ENCODE measurements at places on chromosomes 7 and 10.

GRCh38 chr7:127690337-127690736, 38.3 kb downstream of the SND1 start:
- no peak for DNase-seq

DNA sequence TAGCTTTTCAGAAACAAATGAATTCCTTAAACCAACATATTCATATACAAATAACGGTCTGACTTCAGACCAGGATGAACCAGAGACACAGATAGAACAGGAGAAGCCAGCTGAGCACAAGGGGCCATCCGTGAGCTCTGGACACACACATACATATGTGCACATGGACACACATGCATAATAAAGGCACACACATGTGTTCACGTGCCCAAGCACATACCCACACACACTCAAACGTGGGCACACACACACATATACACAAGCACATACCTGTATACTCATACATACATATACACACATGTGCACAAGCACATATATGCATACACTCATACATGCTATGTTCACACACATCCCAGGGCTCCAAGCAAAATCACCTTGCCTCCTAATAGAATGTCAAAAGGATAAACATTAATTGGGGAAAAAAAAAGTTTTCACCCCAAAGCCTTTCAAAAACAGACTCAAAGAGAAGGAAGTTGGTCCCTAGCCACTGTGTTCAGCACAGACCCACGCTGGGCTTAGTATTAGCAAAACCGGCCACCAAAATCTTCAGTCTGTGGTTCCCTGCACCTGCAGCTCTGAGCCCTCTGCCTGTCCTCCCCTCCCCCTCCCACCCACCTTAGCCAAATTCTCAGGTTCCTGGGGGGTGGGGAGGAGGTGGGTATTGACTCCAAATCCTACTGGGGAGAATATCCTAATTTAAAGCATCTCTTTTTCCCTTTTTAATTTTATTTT, 100.4 kb upstream of the MACROH2A2 start:
- DNase-seq, result no peak

DNA sequence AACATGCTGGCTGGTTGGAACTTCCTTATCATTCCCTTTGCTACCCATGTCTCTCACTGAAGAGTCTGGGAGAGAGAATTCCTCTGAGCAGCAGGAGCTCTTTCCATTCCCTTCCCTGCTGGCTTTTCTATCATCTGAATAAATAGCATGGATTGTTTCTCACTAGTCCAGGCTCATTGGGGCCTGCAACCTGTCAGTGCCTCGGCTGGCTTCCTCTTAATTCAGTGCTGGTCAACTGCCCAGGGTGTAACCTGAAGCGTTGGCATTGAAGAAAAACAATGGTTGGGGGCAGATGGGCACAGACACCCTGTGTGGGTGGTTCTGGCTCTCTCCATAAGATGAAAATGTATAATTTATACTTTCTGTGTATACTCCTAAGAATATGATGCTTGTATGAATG, 155.6 kb downstream of the ANLN start:
- DNase-seq, result no peak

GRCh38 chr10:114058297-114058696, 14.6 kb downstream of the ADRB1 start:
- DNase-seq, result no peak

DNA sequence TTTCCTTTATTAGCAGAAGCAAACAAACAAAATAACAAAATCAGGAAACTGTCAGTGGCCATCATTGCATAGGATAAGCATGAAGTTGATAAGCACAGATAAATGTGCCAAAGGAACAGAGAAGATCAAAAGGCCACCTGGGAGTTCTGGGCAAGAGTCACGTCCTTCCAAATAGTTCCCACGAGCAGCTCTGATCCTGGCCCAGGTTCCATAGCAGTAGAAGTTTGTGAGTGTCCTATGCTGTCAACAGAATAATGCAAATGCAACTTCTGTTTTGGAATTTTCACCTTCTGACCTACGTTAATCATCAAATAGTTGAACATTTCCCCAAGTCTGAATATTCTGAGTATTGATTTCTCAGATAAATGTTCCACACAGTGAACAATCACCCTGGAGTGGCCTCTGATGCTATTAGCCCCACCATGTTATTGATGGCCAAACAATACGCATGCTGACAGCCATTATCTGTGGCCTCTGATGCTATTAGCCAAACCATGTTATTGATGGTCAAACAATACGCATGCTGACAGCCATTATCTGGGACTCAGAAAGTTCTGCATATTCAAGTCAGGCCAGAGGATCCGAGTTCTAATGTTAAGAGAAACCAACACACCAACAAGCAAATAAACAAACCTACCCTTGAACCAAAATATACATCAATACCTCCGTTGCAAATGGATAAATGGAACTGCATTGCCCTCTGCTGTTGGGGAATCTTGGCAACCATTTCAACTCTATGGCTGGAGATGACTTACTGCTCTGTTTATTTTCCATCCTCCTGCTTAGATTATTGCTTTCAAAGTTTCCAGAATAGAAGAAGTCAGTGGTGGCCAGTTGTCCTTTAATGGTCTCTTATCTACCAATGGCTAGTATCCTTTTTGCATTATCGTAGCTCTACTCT, 63.3 kb downstream of the MRC1 start:
- peak; percentile 6 for DNase-seq

DNA sequence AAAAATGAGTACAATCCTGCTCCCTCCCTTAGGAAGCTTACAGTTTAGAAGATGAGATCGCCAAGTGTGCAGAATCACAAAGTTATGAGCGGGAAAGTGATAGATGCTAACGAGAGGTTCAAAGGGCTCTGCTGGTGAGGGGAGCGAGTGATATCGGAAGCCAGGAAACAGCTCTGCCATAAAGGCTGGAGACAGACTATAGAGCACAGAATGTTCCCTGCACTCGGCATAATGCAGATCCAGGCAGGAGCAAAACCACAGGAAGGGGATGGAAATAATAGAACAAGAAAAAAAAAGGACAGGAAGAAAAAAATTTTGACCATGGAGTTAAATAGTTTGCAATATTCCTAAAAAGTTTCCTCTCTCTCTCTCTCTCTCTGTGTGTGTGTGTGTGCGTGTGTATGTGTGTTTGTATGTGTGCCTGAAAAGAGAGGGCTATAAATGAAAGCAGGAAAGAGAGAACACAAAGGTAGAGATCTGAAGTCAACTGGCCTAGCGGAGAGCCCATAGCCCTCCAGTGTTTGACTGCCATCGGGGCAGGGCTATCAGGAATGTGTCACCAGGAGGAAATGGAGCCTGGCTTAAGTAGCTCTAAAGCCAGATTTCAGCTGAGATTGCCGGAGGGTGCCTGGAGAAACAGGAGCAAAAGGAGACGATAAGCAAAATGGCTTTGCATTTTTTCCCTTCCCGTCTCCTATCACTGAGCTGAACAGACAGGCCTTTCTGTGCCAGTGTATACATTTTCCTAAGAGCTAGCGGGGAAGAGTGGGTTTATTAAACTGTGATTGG, 175.8 kb upstream of the LYZL1 start:
- no peak for DNase-seq

DNA sequence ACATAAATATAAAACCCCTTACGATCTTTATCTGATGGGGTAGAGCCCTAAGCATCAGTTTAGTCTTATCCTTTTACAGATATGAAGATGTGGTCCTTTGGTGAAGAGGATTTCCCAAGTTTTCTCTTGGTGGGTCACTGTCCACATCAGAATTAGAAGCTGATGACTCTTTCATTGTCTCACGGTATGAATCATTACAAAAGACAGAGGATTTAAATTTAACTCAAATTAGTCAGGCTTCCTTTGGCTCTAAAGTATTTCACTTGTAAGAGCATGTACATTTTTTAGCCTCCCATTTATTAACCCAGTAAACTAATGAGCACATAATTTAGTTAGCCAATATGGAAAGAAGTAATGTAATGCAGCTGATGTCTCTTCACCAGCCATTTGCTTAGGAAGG, 49.9 kb upstream of the TMEM26 start:
- no peak for DNase-seq

GRCh38 chr10:15739254-15739970, 19.7 kb upstream of the ITGA8 start:
- no peak for DNase-seq

GRCh38 chr7:11760372-11760771, 71.6 kb downstream of the THSD7A start:
- DNase-seq, result no peak

DNA sequence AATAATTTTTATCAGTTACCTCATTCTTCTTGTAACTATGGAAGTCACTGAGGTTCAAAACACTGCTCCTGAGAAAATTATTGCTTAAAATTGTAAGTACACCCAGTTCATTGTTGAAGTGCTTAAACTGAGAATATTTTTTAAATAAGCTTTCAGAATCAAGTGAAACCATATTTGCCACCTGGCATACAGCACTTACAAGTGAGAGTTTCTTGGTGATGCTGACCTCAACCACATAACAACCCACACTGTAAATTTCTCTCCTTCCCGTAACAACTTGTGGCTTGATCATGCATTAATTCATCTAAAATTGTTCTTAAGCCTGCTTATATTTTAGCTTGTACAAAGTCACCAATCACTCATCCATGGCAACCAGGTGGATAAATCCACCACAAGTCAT, 34.0 kb downstream of the IMMP2L start:
- no peak for DNase-seq

DNA sequence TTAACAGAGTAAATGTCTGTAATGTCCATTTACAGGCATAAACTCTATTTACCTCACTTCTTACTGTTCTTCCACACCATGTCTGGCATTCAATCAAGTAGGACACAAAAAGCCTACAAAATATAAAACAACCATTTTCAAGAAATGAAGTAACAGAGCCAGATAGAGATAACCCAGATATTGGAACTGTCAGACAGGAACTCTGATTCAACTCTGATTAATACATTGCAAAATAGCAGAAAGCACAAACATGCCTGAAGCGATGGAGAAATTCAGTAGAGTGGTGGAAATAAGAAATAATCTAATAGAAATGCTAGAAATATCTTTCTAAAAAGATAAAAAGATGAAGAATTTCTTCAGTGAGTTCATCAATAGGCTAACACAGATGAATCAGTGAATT, 964.4 kb downstream of the PCDH15 start:
- DNase-seq, result no peak

DNA sequence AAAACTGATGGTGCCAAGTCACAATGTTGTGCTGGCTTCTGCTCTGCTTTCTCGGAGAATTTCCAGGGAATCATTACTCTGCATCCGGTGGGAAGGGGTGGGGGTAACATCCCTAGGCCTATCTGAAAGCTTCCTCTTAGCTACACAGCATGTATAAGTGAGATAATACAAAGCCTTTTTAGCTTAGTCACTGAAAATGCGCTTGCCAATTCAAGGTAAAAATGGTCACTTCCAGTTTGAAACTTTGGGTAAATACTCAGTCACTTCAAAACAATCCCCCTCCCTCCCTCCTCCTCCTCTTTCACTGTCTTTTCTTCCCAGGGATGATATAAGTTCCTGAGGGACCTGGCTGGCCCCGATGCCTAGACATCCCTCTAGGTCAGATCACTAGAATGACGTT, 57.3 kb upstream of the APBB1IP start:
- no peak for DNase-seq

DNA sequence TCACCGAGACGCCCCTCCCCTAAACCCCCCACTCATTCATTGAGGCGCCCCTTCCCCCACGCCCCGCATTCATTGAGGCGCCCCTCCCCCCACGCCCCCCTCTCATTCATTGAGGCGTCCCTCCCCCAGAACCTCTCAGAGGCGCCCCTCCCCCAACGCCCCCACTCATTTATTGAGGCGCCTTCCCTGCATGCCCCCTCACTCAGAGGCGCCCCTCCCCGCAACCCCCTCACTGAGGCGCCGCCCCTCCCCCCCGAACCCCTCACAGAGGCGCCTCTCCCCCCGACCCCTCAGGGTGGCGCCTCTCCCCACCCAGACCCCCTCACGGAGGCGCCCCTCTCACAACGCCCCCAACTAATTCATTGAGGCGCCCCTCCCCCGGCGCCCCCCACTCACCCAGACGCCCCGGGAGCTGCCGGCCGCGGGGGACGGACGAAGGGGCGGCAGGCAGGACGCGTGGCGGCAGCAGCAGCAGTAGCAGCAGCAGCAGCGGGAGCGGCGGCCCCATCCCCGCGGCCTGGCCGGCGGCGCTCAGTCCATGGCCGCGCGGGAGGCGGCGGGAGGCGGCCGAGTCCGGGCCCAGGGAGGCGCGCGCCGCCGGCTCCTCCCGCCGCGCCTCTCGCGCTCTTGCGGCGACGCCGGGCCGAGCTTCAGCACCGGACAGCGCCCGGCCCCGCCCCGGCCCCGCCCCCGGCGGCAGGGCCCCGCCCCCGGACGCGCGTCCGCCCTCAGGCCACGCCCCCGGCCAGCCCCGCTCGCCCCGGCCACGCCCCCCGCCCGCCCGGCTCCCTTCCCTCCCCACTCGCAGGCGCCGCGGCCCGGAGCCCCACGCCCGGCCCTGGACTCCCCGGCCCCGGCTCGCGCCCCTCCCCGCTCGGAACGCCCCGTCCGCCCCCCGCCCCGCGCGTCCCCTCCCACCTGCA, at the start of gene PTPRN2:
Gene PTPRN2, minus strand, starts transcription at position 662 of the 923 bp plus-strand sequence.
- peak; percentile 2 for DNase-seq

- DNase-seq, result no peak
These were observed at the start of gene ANXA11 for GRCh38 chr10:80205477-80206276. Gene ANXA11, minus strand, starts transcription at chr10:80205537. Its CDS starts 32,676 bp downstream, at chr10:80172861.

DNA sequence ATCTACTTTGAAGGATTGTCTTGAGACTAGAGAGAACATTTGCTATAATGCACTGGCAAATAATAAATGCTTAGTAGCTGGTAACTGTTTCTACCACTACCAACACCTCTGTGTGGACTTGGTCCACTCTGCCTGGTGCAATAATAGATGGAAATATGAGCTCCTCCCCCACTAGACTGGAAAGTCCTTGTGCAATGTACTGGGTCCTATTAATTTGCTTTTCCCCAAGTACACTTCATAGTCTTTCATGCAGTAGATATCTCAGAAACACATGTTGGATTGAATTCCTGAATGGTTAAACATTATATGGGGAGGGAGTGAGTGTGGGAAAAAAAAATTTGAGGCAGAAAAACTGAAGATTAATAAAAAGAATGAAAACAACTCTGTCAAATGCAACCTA, 119.3 kb downstream of the C10orf90 start:
- DNase-seq, result no peak

- no peak for DNase-seq
These were observed 40.8 kb downstream of the HK1 start for GRCh38 chr10:69318867-69319727.

DNA sequence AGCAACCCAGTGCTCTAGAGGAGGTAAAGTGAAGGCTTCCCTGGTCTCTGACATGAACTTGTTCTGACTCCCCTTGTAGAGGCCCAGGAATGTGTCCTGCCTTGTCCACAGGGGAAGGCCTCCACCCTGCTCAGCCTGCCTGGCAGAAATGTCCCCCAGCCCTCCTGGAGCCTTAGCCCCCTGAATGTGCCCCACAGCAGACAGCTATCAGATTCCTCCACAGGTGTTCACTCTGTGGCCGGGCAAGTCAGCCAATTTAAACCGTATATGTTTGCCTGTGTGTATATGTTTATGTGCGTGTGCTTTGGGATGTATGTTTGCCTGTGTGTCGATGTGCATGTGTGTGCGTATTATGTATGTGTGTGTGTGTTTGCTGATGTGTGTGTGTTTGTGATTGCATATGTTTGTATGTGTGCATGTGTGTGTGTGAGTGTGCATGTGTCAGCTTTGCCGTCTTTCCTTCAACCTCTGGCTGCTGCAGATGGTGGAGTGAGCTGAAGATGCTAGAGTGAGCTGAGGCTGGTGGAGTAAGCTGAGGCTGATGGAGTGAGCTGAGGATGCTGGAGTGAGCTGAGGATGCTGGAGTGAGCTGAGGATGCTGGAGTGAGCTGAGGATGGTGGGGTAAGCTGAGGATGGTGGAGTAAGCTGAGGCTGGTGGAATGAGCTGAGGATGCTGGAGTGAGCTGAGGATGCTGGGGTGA, 68.9 kb upstream of the ANTXRL start:
- DNase-seq, result no peak
